ENCODE measurements at places on chromosomes 13 and 19. TPM values are rescaled to one million over a fixed set of nuclear protein-coding genes. Genes with fewer than 3 reads are reported as not detected.
A peak's percentile ranks its signal among the peaks of the same experiment; 100 is the strongest.

GRCh38 chr19:40642051-40642706, 41.0 kb downstream of the LTBP4 start:
- no peak for DNase-seq

- no peak for DNase-seq
Measured at GRCh38 chr13:111503905-111504695, 183.7 kb downstream of the TEX29 start.

DNA sequence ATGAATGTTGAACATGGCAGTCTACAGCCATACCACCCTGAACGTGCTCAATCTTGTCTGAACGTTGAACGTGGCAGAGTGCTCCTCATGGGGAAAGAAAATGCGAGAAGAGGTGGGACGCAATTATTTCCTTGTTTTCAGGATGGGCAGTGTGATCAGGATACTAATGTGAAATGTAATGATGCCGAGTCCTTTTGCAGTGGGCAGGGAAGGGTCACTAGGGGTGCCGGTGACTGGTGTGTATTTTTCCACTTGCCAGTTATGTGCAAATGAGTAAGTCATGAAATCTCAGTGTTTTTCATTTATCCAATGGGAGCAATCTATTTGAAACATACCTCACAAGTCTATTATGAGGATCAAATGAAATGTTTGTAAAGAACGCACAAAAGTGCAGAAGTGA, 84.8 kb downstream of the LNX2 start:
- no peak for DNase-seq

GRCh38 chr13:75180805-75181455, 301.0 kb downstream of the TBC1D4 start:
- DNase-seq: no peak

GRCh38 chr13:110240352-110240751, 66.6 kb downstream of the COL4A1 start:
- DNase-seq: no peak

DNA sequence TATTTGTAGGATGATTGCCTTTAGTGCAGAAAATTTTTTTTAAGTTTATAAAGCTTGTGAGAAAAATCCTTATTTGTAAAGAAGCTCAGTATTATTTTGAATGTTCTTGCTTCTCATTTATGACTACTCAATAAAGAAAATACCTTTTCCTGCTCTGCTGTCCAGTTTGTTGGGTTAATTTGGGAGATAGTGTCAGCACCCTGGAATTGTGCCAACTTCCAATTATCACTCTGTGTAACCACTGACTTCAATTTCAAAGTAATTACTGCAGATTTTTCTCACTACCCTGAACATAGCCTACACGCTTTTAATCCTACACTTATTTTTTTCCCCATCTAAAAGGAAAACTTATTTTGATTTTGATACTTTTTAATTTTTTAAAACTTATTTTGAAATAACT, 93.1 kb downstream of the GGACT start:
- peak; percentile 28 for DNase-seq

SLC6A16 gene
- 0.33 TPM for total RNA-seq

GRCh38 chr13:112724788-112725345, 35.0 kb downstream of the ATP11A start:
- DNase-seq: no peak

Measured in SJCRH30 (cell line).